ENCODE measurements at places on chromosomes 12 and 14.

- no peak for DNase-seq
Measured at GRCh38 chr12:85693093-85693665, 143.0 kb downstream of the RASSF9 start.

DNA sequence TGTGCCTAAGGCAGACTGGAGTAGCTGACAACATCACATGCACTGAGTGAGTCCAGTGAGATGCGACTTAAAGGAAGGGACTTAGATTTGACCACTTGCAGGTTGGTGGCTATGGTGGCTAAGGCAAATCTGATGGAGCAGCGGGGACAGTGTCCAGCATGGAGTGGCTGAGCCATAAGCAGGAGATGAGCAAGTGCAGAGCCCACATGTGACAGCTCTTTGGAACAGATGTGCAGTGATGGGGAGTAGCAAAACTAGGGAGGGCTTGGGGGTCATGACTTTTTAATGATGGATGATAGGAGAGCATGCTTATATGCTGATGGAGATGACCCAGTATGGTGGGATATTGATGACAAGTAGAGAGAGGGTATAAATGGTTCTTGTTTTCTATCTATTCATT is 80.2 kb downstream of the PELI2 start:
- DNase-seq, result no peak

DNA sequence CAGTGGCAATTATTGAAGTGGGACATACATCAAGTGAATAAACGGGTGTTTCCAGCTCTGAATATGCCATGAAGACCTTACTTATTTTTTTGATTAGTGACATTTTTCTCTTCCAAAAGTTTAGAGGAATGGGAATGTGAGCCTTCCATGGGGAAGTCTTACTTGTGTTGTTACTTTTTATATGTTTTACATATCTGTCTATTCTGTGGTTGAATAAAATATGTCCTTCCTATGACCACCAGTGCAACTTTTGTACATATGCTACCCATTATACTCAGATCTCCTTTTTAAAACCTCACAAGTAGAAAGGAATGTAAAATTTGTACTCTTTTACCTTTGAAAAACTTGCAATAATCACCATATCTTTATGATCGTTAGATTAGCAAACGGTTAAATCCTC is 132.7 kb downstream of the MSRB3 start:
- no peak for DNase-seq

DNA sequence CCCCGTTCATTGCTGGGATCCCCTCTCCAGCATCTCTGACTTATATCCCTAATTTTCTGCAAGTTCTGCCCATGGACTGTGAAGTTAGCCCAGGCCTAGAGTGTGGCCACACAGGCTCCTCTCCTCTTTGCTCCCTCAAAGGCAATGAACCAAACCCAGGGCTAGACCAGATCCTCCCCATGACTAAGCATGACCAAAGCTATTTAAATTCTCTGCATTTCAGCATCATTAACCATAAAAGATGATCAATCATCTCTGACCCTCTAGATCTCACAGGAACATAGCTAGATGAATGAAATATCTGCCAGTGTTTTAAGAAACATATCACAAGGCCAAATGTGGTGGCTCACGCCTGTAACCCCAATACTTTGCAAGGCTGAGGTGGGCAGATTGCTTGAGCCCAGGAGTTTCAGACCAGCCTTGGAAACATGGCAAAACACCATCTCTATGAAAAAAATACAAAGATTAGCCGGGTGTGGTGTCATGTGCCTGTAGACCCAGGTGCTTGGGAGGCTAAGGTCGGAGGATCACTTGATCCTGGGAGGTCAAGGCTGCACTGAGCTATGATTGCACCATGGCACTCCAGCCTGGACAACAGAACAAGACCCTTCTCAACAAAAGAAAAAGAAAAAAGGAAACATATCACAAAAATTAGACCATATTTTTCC is 2.2 kb upstream of the KRT3 start:
- DNase-seq, result no peak

- no peak for DNase-seq
Measured at GRCh38 chr12:18340786-18341185, 79.5 kb downstream of the PIK3C2G start.

DNA sequence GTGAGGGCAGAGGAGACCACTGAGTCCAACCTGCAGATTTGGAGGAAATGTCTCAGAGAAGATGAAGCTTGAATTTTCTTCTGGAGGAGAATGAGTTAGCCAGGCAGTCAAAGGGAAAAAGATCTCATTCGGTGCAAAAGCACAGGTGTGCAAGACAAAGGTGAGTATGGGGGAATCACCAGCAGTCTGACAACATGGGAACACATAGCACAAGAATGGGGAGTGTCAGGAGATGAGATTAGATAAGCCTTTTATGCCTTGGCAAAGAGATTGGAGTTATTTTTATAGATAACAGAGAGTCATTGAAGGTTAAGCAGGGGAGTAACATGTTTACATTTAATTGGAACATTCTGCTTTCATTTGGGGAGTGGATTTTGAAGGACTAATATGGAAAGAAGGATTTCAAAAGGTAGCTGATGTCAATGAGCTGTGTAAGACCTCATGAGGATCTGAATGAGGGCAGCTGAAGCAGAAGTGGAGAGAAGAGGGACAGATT is 171.3 kb upstream of the NTF3 start:
- no peak for DNase-seq

- no peak for DNase-seq
Measured at GRCh38 chr14:96895658-96896271, 98.6 kb downstream of the VRK1 start.

DNA sequence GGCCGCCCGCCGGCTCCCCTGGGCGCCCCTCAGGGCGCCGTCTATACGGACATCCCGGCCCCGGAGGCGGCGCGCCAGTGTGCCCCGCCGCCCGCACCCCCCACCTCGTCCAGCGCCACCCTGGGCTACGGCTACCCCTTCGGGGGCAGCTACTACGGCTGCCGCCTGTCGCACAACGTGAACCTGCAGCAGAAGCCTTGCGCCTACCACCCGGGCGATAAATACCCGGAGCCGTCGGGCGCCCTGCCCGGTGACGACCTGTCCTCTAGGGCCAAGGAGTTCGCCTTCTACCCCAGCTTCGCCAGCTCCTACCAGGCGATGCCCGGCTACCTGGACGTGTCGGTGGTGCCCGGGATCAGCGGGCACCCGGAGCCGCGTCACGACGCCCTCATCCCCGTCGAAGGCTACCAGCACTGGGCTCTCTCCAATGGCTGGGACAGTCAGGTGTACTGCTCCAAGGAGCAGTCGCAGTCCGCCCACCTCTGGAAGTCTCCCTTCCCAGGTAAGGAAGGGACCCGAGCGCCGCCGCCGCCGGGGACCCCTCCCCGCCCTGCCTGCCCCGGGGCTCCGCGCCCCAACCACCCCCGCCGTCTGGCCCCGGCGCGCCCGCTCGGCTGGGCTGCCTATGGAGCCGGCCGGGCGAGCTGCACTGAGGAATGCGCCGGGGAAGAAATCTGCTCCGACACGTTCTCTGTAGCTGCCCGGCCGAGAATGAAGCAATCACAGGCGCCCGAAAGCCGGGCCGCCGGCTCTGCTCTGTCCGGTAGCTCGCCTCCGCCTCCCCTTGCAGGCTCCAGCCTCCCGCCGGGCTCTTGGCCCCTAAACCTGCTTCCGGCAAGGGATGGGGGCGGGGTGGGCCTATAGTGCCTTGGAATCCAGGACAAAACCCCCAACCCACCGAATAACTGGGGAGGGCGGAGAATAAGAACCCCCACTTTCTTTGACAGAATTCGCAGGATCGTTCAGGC is 794 bp downstream of the HOXC13 start:
- no peak for DNase-seq

- DNase-seq, result no peak
Measured at GRCh38 chr12:124191966-124192365, 102.9 kb upstream of the RFLNA start.

DNA sequence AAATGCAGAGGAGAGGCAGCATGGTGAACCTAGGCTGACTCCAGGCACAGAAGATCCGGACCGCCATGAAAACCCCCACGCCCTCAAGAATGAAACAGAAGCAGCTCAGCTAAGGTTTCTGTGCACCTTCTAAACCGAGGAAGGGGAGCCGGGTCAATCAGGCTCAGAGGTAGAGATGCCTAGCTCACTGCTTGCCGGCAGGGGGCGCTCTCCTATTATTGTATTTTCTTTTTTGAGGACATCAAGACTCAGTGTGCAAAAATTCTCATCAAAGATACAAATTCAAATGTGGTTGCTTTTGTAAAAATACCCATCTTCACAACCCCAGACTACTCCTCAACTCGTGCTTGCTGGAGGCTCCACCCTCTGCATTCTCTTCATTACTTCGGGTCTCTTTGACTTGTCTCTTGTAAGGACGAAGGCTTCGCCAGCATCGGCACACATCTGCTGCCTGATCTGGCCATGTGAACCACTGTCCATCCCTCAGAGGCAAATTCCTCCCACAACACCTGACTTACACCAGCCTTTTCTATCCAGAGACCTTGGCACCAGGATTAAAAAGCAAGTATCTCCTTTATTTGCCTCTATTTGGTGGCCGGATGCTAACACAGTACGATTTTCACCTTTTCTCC is 33.4 kb upstream of the RNASE3 start:
- DNase-seq, result peak; percentile 67

Measured in activated T-cell treated with anti-CD3 and anti-CD28 coated beads, Interleukin-2, amount 50 U/mL, for 1 hour (primary cell).